ENCODE measurements at places on chromosomes 16 and 17.

GRCh38 chr16:25143928-25144327, 32.4 kb downstream of the LCMT1 start:
- no peak for DNase-seq

DNA sequence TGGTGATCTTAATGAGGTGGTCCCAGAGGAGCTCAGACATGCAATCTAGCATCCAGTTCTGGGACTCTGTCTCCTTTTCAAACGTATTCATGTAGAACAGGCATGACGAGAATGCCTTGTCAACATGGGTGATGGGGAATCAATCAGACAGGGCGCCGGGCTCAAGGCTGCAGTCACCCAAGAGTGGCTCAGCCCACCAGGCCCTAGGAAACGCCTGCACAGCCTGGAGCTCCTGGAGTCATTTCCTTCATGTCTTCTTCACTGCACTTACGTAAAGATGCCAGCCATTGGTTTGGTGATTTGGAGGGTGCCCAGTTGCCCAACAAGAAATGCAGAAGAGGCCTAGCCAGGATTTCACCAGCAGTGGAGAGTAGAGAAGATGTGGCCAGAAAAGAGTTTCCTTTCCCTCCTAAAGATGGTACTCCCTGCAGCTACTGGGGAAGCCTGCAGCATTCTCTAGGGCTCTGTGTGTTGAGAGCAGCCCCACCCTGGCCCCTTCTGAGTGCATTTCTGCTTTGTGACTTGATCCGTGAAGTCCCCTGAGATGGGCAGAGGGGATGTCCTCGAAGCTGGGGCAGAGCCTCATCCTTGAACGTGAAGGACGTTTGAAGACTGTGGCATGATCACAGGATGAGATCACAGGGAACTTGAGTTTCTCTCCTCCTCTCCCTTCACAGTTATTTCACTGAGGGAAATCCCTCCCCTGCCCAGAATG, 24.0 kb upstream of the STH start:
- no peak for DNase-seq

DNA sequence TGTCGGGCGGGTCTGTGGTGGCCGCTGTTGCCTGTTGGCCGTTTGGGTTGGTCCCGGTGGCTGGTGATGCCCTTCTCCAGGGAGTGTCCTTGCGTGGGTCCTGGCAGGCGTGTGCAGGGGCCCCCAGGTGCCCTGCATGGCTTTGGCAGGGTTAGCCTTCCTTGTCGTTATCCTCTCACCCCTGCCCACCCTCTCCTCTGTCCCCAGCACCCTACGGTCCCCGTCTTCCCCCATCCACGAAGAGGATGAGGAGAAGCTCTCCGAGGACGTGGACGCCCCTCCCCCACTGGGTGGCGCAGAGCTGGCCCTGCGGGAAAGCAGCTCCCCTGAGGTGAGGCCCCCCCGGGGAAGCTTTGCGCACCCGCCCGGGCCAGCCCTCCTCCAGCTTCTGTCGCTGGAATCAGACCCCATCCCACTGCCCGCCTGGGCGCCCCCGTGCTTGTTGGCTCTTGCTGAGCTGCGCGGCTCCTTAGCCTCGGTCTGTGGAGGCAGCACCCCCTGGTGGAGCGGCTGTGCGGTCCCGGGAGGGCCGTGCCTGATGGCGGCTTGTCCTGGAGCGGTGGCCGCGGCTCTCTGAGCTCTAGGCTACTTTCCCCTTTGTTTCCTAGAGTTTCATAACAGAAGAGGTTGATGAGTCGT, 10.6 kb upstream of the NUDT16L1 start:
- peak; percentile 14 for DNase-seq

DNA sequence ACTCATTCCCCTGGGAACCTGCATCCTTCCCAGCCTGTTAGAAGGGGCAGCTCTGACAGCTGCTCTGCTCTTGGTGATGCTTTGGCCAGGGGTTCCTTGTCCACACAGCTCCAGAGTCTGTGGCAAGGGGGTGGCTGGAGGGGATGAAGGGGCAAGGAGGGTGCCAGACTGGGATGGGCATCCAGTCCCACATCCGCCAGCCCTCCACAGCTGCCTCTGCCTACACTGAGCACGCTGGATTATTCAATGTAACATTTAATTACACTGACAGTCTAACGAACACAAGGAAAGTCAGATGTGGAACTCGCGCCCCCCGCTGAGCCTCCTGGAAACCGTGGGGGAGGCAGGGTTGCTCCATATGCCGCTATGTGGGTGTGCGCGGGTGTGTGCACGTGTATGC, 101.1 kb downstream of the C16orf78 start:
- no peak for DNase-seq

DNA sequence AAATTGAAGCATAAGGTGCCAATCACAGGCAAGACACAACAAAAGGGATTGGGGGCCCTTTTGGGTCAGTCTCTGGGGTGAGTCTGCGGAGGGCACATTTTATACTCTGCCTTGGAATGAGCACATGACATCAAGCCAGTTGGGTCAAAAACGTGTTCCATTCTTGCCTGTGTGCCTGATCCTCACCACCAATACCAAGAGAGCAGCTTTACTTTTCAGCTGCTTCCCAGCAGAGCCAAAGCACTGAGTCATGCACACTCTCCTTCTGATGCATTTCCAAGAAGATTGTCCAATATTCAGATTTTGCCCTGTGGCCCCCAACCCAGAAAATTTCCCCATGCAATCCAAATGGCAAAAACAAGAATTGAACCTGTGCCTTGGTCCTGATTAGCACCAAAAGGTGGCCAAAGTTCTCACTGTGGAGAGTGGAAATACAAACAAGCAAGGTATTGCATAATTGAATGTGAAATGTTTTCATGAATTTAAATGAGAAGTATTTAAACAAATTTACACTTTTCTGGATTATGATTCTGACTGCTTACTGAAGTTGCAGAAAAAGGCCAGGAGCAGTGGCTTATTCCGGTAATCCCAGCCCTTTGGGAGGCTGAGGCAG, 217.8 kb upstream of the SOX9 start:
- DNase-seq, result peak; percentile 37

- DNase-seq, result no peak
Measured at GRCh38 chr17:56679115-56679776, 85.7 kb downstream of the NOG start.

- DNase-seq, result peak; percentile 77
Measured at GRCh38 chr17:43171586-43172487, 823 bp downstream of the NBR1 start.

- DNase-seq, result no peak
Measured at GRCh38 chr16:82298472-82298871, 128.4 kb upstream of the MPHOSPH6 start.

GRCh38 chr17:3632287-3632686, 3.8 kb downstream of the SHPK start:
- no peak for DNase-seq

GRCh38 chr17:21573961-21574610, 118.2 kb upstream of the KCNJ18 start:
- peak; percentile 52 for DNase-seq

DNA sequence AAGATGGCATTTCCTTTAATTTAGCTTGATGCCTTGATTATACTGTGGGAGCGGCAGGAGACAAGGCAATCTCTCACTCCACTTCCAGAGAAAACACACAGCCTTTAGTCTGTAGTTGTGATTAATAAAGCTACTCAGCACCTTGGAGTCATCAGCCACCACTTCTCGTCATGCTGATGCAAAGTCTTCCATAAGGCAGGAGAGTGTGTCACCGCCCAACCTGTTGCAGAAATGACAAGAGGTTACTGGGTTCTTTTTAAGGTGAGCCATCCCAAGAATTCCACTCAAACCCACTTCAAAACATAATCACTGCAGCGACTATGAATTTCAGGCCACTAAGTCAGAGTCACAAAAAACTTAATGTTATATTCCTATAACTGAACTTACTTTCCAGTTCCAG, 223.9 kb upstream of the TOX3 start:
- no peak for DNase-seq

GRCh38 chr17:41777574-41778188, 8.8 kb downstream of the JUP start:
- DNase-seq, result peak; percentile 88

DNA sequence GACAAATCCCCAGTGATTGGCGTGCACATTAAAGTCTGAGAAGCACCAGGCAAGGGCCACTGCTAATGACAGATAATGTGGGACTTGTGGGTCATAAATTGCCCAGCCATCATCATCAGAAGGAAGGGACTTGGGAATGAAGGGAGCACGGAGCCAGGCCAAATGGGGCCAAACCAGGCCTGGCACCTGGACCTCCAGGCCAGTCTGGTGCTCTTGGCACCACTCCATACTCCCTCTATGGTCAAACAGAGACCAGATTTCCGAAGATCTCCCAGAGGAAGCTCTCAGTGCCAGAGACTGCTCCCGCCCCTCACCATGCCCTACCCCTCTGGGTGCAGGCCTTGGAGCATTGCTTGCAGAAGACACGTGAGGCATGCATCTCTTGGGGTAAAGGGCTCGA, 142.2 kb downstream of the CCDC182 start:
- DNase-seq, result no peak

DNA sequence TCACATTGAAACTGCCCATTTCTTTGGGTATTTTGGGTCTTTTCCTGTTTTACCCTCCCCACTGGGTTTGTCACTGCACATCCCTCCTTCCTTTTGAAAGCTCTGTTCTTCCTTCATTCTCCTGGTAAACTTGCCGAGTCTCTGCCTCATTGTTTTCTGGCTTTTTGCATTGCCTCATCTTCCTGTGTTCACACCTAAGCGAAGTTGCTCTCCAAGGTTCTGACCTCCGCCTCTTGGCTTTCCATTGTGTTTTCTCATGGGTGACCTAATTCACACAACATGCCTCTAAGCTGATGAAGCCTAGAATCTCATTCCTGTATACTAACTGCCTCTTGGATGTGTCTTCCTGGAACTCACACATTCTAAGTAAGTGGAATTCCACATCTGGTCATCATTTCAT, 1096.1 kb upstream of the EEF2KMT start:
- peak; percentile 27 for DNase-seq

DNA sequence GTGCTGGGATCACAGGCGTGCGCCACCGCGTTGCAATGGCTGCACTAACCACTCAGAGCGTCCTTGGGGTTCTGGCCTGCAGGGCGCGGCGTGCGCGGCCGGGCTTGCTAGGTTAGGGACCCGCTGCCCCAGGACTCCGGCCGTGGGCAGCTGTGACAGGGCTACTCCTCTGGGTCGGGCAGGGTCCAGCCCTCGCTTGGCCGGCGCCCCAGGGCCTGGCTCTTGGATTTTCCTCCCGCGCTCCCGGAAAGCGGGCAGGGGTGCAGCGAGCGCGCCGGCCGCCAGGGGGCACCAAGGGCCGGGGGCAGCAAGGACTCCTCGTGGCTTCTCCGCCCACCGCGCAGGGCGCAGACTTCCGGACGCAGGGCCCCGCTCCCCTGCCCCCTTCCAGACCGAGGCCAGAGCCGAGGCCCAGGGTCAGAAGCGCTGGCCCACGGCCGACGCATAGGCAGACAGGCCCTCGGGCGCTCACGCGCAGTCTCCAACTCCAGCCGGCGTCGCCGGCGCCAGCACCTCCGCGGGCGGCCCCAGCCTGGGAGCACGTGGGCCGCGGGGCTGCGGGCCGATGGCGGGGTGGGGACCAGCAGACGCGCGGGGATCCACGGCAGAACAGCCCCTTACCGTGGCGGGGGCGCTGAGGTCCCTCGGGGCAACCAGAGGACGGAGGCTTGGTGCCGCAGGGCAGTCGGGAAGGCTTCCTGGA, 355 bp downstream of the TLE7 start:
- DNase-seq, result no peak

GRCh38 chr17:78947235-78948149, 22.3 kb upstream of the TIMP2 start:
- no peak for DNase-seq

- no peak for DNase-seq
Measured at GRCh38 chr17:1931844-1932579, 93.1 kb downstream of the RTN4RL1 start.

- no peak for DNase-seq
Measured at GRCh38 chr17:33481652-33482051, 188.6 kb upstream of the ASIC2 start.

- DNase-seq, result peak; percentile 80
Measured at GRCh38 chr16:69924777-69925191, 26.4 kb upstream of the CLEC18A start.

DNA sequence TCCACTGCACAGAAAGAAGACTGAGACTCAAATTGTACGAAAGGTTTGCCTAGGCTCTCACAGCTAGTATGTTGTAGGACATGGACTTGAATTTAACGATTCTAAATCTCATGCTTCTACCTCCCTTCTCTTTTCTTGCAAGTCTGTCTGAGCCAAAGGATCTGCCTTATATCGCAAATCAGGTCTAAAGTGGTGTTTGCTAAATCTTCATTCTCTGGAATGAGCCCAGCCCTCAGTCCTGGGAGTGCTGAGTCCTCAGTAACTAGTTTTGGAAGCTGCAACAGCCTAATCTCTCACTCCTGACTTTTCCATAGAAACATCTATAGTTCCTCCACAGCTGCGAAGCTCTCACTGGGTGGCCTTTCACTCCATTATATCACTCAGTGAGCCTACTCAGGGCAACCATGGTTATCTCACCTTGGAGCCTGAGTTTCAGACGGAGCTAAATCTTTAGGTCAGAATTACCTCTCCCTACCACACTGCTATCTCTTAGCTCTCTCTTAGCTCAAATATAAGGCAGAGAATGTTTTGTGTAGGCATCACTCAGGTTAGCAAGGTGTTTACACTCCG, 575.5 kb upstream of the C16orf82 start:
- no peak for DNase-seq

DNA sequence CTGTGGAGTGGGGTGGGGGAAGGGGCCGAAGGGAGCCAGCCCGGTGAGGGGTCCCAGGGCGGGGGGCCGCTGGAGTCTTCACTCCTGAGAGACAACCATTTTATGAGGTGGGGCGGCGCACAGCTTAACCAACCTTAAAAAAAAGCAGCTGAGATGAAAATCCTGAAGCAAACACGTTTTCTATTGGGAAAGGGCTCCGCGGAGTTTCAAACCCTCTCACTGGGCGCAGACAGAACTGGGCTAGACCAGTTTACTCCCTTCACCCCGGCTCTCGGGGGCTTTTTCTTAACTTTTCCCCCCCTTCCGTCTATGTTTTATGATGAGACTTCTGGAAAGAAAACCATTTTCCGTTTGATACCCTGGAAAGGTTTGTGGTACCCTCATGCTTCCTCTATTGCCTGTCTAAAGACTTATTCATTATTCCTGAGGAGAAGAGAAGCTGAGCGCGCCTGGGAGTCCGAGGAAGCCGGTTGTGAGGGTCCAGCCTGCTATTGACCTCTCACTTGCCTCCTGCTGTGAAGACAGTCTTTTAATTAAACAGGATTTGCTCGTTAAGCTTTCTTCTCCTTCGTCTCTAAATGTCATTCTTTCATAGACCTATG, 482 bp upstream of the SSH2 start:
- DNase-seq, result no peak

Data from brain microvascular endothelial cell (primary cell).